Calu3 (cell line): ENCODE measurements at places on chromosomes 2 and 18. TPM values are rescaled to one million over a fixed set of nuclear protein-coding genes. Genes with fewer than 3 reads are reported as not detected.

DNA sequence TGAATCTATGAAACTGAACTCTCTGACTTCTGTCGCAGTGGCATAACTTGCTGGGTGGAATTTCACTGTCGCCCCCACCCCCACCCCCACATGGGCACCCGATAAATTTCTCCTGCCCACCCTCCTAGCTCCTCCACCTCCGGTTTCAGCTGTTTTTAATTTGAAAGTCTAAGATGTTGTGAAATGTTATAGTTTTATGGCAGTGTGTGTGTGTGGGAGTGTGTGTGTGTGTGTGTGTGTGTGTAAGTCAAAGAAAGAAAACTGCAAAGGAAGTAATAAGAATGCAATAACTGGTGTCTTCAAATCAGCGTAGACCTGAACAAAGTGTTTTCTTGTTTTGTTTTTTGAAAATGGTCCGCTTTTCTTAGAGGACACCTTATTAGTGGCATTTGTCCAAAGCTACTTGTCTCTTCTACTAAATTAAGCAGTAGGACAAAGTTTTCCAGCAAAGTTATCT lies 388 bp downstream of the DTNA start:
- no peak for DNase-seq

The CD226 gene
- 0.85 and 1.5 TPM in 2 replicates for total RNA-seq

- DNase-seq, result no peak
Observed at GRCh38 chr2:144364944-144365738, 154.8 kb downstream of the ZEB2 start.

The ABCG5 gene
- 0.66 and 1.0 TPM in 2 replicates for total RNA-seq
